ENCODE measurements at places on chromosomes 11 and 22.
A peak's percentile ranks its signal among the peaks of the same experiment; 100 is the strongest.

DNA sequence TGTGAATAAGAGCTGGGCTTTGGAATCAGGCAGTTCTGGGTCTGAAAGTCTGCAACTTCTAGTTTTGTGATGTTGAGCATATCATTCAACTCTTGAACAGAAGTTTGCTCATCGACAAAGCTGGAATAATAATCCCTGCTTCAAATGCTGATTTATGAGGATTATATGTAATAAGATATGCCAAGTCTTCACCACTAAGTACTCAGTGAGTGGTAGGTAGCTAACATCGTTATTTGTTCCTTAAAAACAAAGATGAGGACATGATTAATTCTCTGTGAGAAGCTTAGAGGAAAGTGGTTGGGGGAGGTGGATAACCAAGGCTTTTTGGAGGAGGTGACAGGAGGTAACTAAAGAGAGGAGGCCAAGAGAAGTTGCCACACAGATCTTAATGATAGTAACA is 96.5 kb downstream of the ME3 start:
- no peak for DNase-seq

GRCh38 chr11:133385781-133386180 is 146.5 kb downstream of the OPCML start:
- no peak for DNase-seq

- no peak for DNase-seq
These were observed at the start of gene TIMP3 for GRCh38 chr22:32801537-32802236. Gene TIMP3 (plus strand): TSS chr22:32801705. CDS start chr22:32802002, 297 bp downstream.

- DNase-seq, result no peak
These were observed 25.9 kb downstream of the OTOG start for GRCh38 chr11:17572791-17573460.

- DNase-seq, result no peak
These were observed 42.1 kb upstream of the APLNR start for GRCh38 chr11:57279116-57279515.

DNA sequence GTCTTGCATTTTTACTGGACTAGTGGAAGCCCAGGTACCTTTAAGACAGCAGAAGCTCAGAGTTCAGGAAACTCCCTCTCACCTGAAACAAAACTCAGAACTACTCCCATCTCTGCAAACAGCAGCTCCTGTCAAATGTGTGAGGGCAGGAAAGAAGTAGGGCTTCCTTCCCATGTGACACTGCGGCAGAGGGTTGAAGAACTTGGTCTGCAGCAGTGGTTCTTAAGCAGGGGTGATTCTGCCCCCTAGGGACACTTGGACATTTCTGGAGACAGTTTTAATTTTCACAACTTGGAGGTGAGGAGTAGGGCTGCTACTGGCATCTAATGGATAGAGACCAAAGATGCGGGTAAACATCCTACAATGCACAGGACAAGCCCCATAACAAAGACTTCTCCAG is 63.4 kb downstream of the RCN1 start:
- no peak for DNase-seq

DNA sequence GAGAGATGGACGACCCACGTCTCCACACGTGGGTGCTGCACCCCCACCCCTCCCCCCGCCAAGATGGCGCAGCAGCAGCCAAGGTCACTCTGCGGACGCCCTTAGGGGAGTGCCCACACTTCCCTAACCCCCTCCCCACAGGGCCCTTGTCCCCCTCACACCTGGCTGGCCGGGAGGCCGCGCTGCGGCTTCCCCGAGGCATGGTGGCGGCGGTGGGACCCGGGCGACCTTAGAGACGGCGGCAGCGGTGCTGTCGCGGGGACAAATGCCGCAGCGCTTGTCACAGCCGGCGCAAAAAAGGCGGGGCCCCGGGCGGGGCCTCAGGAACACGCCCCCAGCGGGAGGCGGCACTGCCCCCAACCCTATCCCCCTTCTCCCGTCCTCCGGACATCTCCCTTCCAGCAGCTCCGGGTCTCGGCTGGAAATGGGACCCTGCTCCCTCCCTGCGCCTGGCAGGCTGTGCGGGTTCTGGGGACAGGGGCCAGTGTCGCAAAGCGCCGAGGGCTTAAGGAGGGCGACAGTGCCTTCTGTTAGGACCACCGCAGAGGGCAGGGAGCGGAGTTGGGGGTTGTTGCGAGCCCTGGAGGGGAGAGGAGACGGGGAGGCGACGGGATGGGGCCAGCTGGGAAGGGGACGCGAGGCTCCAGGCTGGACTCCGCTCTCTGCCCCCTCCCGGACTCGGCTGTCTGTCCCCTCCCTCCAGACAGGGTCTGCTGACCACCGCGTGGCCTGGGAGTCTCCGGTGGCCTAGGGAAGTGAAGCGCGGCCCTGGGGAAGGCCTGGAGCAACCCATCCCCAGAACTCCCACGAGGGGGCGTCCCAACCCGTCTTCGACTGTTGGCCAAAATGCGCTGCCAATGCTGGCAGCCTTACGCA is at the start of gene CHCHD10:
Gene CHCHD10, minus strand, starts transcription at position 300 of the 876 bp plus-strand sequence. Its CDS starts 98 bp downstream, at position 202.
- peak; percentile 46 for DNase-seq

- DNase-seq, result peak; percentile 61
These were observed 38.8 kb downstream of the NUMA1 start for GRCh38 chr11:72041364-72042063.

- DNase-seq, result no peak
These were observed 1458.6 kb upstream of the TENM4 start for GRCh38 chr11:80899381-80899780.

DNA sequence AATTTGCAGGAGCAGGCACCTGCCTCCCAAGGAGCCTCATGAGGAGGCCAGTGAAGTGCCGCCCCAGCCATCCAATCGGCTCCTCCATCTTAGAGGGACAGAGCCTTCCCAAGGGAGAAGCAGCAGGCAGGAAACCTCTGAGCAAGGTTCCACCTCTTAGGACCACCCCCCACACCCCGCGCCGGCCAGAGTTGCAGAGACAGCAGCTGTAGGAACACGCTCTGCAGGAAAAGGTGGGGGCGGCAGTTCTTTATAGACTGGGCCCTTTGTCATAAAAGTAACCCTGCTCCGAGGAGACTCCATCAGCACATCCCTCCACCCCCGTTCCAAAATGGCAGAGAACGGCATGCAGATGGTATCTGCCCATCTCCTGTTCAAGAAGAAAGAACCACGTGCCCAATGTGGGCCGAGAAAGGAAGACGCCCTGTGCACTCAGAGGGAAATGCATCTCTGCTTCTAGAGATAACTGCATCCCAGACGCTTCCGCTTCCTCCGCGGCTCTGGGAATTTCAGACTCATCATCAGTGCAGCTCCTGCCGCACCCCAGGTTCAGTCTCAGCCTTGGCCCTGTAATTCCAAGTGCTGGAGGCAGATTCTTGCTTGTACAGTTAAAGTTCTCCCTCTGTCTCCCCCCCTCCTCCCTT is 98.5 kb downstream of the SPATA19 start:
- no peak for DNase-seq

- no peak for DNase-seq
These were observed 1.9 kb downstream of the CD151 start for GRCh38 chr11:834371-835316.

DNA sequence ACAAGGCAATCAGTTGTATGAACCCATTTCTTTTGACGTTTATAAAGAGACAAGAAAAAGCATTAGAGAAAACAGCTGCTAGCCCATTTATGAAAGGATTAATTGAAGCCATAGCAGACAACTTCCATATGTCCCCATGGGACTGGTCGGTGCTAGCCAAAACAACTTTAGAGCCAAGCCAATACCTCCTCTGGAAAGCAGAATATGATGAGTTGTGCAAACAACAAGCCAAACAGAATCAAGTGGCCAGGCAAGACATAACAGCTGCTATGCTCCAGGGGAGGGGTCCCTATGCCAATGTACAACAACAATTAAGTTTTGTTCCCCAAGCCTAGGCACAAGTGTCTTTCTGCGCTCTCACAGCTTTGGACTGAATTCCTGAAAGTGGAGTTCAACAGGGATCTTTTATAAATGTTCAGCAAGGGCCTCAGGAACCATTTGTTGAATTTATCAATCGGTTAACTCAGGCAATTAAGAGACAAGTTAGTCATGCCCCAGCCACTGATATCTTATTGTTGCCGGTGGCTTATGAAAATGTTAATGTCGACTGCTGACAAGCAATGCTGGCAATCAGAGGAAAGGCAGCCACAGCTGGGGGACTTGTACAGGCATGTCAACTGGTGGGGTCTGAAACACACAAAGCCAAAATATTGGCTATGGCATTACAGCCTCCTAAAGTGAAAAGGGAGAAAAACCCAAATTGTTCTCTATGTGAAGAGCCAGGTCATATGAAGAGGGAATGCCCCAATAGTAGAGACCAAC is 1593.1 kb upstream of the TENM4 start:
- no peak for DNase-seq

DNA sequence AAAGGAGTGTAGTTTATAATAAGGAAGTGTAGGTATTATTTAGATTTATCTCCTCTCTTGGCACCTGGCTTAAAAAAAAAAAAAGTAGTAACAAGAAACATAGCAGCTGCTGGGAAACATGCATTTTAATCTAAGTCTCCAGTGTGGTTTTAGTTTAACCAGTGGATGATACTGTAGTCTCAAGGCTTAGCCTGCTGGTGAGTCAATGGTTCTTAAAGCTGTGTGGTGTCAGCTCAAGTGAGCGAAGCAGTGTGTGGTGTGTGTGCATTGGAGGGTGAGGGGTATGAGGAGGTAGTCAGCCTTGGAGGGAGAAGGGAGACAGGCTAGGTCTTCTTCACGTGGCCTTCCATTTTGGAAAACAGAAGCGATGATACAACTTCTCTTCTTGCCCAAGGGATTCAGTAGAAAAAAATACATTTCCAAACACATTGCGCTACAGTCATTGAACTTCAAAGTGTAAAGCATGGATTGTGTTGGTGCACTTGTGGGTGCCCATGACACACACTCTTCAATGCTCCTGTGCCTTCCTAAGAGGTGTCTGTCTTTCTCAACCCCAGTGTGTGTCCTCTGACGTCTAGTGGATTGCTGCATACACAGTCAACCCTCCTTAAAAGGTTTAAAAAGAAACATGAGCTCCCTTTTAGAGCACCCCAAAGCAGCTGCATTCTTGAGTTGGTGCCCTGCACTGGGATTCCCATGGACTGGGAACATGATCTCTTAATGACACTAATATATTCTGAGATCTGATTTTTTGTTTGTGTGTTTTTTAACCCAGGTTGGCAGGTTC is 40.1 kb downstream of the ZBTB16 start:
- no peak for DNase-seq

- no peak for DNase-seq
These were observed 117.2 kb downstream of the APIP start for GRCh38 chr11:34798985-34799384.

DNA sequence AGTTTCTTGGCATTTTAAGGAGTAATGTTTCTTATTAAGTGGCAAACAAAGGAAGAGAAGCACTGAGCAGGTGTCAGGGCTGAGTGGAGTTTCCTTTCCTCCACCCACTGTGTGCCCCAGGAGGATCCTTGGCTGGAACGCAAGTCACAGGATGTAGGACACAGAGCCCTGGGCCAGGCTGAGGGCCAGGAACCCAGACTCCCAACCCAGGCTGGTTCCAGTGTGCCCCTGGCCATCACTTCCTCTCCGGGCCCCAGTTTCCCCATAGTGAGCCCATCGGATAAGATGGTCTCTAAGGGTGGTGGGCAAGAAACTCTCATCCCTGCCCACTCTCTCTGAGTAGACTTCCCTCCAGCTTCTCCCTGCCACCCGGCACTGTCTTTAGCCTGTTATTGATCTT is 45.3 kb downstream of the LMO1 start:
- no peak for DNase-seq

GRCh38 chr11:1054143-1055108 is 17.9 kb upstream of the MUC6 start:
- DNase-seq, result no peak

GRCh38 chr11:19164230-19164855 is 37.4 kb downstream of the CSRP3 start:
- DNase-seq, result no peak

GRCh38 chr11:108501396-108501795 is 3.2 kb upstream of the POGLUT3 start:
- DNase-seq, result no peak

- no peak for DNase-seq
These were observed 969 bp downstream of the SCN3B start for GRCh38 chr11:123653483-123653826.

DNA sequence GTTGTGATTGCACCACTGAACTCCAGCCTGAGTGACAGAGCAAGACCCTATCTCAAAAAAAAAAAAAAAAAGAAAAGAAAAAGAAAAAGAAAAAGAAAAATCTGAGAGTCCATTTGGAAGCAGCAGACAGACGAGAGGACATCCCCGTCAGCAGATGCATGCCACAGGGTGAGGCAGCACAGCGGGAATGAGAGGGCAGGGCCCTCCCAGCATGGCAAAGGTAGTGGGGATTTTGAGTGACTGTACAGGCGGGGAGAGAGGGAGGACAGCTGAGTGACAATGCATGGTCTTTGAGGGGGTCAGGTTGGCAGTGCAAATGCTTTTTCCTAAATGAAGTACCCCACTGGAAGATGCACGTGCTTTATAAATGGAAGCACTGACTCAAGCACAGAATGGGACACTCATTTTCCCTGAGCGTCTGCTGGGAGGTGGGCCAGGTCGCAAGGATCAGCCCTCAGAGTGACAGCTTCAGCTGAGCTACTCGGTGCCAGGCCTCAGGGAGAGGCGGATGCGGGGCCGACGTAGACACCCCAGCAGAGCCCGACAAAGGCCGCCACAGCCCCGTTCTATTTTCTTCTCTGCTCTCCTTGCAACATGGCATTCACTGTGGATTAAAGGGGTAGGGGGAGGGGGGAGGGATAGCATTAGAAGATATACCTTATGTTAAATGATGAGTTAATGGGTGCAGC is 113.5 kb downstream of the SHANK2 start:
- DNase-seq, result no peak

- no peak for DNase-seq
These were observed 6.8 kb downstream of the ST14 start for GRCh38 chr11:130166457-130166784.

GRCh38 chr11:75503531-75504099 is 22.1 kb downstream of the GDPD5 start:
- no peak for DNase-seq

GRCh38 chr11:8720868-8721608 is 38.4 kb downstream of the RPL27A start:
- no peak for DNase-seq

DNA sequence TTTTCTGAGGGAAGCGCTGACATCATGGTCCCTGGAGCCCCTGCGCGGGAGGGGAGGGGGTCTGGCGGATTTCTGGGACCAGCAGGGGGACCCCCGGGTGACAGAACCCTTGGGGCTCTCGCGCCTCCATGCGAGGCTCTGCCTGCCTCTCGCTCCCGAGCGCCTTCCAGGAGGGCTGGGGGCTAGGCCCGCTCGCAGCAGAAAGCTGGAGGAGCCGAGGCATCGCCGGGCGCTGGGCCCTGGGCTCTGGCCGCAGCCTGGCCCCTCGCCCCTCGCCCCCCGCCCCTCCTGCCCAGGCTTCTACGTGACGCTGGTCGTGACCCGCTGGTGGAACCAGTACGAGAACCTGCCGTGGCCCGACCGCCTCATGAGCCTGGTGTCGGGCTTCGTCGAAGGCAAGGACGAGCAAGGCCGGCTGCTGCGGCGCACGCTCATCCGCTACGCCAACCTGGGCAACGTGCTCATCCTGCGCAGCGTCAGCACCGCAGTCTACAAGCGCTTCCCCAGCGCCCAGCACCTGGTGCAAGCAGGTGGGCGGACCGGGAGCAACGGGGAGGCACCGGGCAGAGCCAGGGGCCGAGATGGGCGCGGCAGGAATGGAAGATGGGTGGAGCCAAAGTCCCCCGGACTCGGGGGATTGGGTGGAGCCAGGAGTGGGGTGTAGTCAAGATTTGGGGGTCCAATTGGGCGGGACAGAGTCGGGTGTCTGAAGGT is 5.4 kb downstream of the BEST1 start:
- DNase-seq, result peak; percentile 31
